Stimulated activated CD4-positive, alpha-beta T cell treated with anti-CD3 and anti-CD28 coated beads, Interleukin-4, amount 100 ng/mL, for 4 hours (primary cell): ENCODE measurements at places on chromosomes 3 and 15.

DNA sequence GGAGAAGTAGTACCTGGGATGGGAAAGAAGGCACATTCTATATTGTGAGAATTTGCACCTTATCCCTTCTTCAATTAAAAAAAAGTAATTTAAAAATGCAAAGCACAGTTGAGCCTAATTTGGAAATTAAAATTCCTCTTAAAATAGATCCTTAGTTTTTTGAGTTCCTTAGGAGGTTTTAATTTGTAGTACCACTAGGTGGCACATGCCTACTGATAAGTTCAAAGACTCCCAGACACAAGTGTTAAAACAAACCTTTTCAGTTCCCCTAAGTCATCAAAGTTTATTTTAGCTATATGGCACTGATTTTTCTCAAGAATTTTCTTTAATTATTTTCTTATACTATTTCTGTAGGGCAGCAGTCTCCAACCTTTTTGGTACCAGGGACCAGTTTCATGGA lies 127.6 kb upstream of the AZI2 start:
- DNase-seq: no peak

DNA sequence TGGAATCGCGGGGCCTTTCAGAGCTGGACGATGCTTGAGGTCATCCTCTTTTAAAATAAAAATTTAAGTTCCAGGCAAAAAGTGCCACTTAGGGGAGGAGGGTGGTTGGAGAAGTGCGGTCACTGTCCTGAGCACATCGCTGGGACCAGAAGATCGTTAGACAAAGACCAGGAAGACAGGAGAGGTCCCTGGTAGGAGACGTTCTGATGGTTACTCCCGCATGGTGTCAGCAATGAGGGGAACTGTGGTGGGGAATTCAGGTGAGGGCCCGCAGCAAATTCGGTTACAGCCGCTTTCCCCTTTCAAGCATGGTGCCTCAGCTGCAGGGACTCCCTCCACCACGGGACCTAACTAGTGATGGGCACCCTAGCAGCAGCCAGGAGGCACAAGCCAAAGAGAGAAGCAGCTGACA lies 1.0 kb upstream of the ISY1 start:
- peak; percentile 25 for DNase-seq

DNA sequence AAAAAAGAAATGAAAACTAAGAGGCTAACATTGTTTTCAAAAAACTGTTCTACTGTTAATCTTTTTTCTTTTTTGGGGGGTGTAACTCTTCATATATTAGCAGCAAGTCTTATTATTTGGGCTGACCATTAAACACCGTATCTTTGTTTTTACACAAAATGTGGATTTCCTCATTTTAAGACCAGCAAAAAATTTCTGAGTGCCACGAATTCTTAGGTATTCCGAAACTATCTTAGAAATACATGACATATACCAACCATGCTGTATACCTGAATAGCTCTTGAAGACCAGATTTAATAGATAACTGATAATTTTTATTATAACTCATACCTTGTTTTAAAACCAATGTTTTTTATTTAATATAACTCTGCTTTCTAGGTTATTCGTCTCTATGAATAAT lies 620 bp upstream of the TTC23 start:
- DNase-seq: no peak

GRCh38 chr15:98568382-98569017 lies 79.8 kb upstream of the IGF1R start:
- DNase-seq: no peak

GRCh38 chr15:67843092-67843501 lies 3.3 kb upstream of the RNU6-1 start:
- no peak for DNase-seq

DNA sequence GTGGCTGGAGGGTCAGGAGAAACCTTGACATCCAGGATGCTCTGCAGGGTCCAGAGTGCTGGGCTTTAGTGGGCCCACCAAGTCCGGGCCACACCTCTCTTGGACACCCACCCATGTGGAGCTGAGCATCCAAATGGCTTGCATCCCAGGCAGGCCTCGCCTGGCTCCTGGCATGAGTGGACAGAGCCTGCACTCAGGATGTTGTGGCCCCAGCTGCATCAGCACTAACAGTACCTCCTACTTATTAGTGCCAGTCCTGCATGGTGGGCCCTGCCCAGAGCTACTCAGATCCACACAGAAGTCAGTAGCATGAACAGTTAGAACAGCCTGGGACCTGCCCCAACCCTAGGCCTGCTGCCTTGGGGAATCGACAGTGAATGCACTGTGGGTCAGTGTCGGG lies 42.2 kb upstream of the MRPS22 start:
- no peak for DNase-seq
